ENCODE measurements at places on chromosomes 6 and 20.

- DNase-seq: no peak
Observed at GRCh38 chr6:157224178-157224950, 99.0 kb downstream of the TMEM242 start.

DNA sequence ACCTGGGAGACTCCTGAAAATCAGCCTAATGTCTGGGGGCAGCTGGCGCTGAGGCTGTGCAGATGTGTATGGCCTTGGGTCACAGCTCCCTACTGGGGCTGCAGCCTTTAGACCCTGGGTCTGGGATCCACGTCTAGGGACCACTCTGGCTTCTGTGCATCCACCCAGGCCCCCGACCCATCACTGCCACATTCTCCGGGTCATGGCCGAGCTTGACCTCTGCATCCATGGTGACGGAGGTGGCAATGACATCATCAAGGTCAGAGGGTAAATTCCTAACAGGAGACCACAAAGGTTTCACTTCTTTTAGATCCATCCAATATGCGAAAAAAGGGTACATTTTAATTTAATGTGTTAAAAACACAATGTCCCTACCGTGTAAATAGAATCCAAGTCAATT, 14.5 kb upstream of the PCMTD2 start:
- no peak for DNase-seq

- DNase-seq: no peak
Observed at GRCh38 chr6:113920663-113921267, 50.2 kb downstream of the HDAC2 start.

- DNase-seq: no peak
Observed at GRCh38 chr6:3808759-3809514, 40.2 kb upstream of the FAM50B start.

DNA sequence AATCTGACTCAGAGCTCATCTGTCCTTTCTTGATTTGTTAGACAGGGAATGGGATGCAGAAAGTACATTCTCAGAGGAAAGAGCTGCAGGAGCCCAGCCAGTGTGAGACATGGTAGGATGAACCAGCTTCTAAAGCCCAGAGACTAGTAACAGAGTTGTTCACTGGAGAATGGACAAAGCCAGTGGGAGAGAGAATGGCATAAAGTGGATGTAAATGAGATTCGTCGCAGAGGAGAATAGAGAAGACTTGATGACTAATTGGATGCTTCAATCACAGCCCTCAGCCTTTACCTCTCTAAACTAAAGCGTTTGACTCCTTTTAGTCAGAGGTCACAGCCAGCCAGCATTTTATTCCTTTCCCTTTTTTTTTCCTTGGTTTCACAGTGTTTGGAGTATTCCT, 25.5 kb upstream of the L3MBTL3 start:
- no peak for DNase-seq

DNA sequence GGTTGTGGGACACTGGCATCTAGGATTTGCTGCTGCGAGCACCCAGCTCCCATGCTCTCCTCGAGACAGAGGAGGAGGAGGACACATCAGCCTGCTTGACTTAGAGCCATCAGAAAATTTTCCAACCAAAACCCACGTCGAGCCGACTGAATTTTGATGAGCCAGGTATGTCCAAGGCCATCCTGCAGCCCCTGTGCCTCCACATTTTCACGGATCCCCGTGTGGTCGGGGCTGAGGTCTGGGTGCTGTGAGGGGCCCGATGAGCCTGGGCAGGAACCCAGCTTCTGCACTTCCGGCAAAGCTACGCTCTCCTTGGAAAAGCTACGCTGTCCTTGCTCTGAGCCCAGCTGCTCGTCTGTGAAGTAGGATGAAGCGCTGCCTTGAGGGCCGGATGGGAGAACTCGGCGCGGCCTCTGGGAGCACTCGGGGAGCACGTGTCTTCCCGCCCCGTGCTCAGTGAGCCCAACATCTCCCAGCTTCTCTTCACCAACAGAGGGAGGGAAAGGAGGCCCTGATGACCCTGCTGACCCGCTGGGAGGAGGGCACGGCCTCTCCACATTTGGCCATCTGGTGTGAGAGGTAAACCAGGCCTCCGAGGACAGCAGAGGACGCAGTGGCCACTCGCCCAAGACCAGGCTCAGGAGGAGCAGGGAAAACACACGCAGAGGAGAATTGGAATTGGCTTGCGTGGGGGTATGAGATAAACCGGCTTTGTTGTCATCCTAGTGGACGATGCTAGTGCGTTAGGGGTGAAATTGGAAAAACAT, 33.9 kb downstream of the PSMG4 start:
- no peak for DNase-seq

DNA sequence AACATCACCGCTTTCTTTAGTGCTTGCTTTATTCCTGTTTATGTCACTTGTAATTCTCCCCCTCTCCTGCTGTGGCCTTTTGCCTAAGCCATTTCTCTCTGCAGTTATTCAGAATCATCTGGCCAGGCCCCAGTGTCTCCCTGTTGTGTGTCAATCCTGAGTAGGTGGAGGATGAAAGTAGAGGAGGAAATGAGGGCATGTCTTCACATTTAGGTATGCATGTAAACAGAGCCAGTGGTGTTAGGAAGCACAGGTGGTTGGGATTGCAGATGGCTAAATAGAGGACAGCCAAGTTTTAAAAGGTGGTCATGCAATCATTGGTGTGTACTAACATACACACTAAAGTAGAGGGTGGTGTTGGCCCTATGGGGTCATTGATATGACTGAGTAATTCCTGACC, 5.2 kb downstream of the PRSS35 start:
- DNase-seq: no peak

GRCh38 chr6:143037470-143037869, 23.2 kb upstream of the AIG1 start:
- DNase-seq: no peak

DNA sequence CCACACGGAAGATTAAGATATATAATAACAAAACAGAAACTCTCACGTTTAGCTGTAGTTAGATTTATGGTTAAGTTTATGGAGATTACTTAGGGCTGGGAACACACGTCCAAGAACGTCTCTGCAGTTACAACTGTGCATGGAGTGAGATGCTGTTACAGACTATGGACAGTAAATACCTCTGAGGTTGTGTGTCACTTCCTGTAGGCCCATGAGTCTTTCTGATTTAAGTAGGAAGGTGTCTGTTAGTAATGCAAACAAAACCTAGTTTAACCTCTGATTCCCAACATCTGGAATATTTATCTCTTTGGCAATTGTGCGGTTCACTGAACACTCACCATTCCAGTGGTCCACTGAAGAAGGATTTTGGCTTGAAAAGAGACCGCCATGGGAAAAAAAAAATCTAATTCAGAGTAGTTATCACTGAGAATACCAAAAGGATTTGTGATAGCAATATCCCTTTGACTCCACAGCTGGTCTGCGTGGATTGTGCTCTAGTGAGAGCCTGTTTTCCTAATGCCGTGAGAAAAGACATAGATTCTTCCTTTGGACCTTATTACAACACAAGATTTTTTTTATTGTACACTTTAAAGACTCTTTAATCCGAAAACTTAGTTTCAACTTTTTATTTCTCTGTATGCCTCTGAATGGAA, 478.2 kb upstream of the CITED2 start:
- no peak for DNase-seq

- DNase-seq: no peak
Observed at GRCh38 chr6:74073999-74074398, 378.0 kb downstream of the CD109 start.

GRCh38 chr6:138507977-138508675, 8.8 kb upstream of the NHSL1 start:
- DNase-seq: no peak

GRCh38 chr6:40419377-40419776, 167.8 kb downstream of the LRFN2 start:
- no peak for DNase-seq

- no peak for DNase-seq
Observed at GRCh38 chr6:38281126-38281525, 358.6 kb downstream of the BTBD9 start.

- no peak for DNase-seq
Observed at GRCh38 chr20:13947719-13948118, 42.7 kb downstream of the SEL1L2 start.

DNA sequence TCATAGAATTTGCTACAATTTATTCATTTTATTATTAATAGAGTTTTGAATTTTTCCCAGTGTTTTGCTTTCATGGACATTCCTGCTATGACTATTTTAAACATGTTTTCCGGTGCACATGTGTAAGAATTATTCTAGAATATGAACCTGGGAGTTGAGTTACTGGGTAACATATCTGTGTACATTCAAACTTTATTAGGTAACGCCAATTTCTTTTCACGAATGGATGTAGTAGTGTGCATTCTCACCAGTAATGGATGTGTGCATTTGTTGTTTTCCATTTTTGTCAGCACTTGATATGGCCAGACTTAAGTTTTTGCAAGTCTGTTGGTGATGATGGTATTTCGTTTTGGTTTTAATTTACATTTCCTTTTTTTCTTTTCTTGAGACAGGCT, 118.8 kb downstream of the CDKAL1 start:
- DNase-seq: no peak

- DNase-seq: no peak
Observed at GRCh38 chr6:14934013-14934412, 311.9 kb upstream of the JARID2 start.

DNA sequence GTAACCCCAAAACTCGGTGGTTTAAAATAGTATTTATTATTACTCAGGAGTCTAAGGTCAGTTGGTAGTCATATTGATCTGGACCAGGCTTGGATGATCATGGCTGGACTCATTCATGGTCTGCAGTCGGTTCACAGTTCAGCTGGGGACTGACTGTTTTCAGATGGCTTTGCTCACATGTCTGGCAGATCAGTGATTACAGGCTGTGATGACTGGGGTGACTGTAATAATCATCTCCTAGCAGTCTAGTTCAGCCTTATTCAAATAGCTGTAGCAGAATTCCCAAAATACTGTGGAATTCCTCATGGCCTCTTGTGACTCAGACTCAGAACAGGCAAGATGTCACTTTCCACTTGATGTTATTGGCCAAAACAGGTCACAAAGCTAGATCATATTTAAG, 16.4 kb upstream of the NT5DC1 start:
- DNase-seq: no peak

GRCh38 chr6:305371-306206, 13.3 kb downstream of the DUSP22 start:
- DNase-seq: no peak

DNA sequence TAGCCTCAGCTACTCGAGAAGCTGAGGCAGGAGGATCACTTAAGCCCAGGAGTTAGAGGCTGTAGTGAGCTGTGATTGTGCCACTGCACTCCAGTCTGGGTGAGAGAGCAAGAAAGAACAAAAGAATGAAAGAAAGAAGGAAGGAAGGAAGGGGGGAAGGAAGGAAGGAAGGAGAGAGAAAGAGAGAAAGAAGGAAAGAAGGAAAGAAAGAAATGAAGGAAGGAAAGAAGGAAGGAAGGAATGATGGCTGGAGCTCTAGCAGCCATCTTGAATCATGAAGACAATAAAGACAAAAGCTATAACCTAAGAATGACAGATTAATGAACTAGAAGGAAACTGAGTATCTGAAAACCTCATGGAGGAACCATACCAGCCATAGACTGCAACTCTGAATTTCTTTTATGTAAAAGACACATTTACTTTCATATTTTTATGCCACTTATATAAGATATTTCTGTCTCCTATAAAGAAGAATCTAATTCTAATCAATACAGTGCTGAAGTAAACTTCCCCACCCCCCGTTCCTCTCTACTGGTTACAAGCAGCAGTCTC, 522.3 kb upstream of the JARID2 start:
- no peak for DNase-seq

All from stimulated activated CD4-positive, alpha-beta T cell treated with anti-CD3 and anti-CD28 coated beads, Interleukin-15, amount 100 ng/mL, for 24 hours (primary cell).